ENCODE measurements at places on chromosomes 11 and 22. TPM values are rescaled to one million over a fixed set of nuclear protein-coding genes. Genes with fewer than 3 reads are reported as not detected.

FGF19 gene
- total RNA-seq, result not detected

- H3K36me3 ChIP-seq, result no peaks in the 10 kb centered on the region
- H3K27ac ChIP-seq, result no peak overlapping the region
- no peaks in the 10 kb centered on the region for H3K4me1 ChIP-seq
- H3K4me3 ChIP-seq, result no peak overlapping the region
These were observed 71.6 kb downstream of the C11orf58 start for GRCh38 chr11:16809886-16810668.

- no peak overlapping the region for H3K4me3 ChIP-seq
- H3K36me3 ChIP-seq, result no peaks in the 10 kb centered on the region
- no peak for DNase-seq
- no peak overlapping the region for H3K27ac ChIP-seq
- no peaks in the 10 kb centered on the region for H3K4me1 ChIP-seq
- no peaks in the 10 kb centered on the region for H3K27me3 ChIP-seq
These were observed 1390.7 kb downstream of the FAM181B start for GRCh38 chr11:81342966-81343365.

SCT gene
- total RNA-seq, result not detected

VSIG2 gene
- 0.24 TPM for total RNA-seq

DNA sequence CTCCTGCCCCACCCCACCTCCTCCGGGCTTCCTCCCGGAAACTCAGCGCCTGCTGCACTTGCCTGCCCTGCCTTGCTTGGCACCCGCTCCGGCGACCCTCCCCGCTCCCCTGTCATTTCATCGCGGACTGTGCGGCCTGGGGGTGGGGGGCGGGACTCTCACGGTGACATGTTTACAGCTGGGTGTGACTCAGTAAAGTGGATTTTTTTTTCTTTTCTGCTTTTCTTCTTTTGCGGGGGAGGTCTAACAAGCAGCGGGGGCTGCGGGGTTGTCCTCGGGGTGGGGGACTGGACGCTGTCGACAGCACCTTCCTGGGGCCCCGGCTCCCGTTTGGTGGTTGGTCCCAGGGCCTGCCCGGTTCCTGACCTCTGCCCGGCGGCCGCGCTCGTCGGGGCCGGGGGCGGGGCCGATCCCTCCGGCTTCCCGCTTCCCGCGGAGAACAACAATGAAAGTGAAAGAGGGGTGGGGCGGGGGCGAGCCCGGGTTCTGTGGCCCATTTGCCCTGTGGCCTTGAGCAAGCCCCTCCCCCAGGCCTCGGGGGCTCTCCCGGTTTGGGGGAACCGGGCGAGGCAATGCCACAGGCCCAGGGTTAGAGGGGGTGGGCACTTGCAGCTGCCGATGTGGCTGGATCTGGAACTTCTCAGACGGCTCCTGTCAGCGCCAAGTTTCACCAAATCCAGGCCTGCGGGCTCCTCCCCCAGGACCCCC is 975 bp upstream of the MDK start:
- H3K27ac ChIP-seq, result peak overlapping the region; percentile 43
- peaks cover 16% of the 10 kb centered on the region for H3K27me3 ChIP-seq
- H3K36me3 ChIP-seq, result peaks cover 9% of the 10 kb centered on the region
- peak overlapping the region; percentile 59 for H3K4me3 ChIP-seq
- peaks cover 12% of the 10 kb centered on the region for H3K4me1 ChIP-seq
- DNase-seq, result peak; percentile 55

DNA sequence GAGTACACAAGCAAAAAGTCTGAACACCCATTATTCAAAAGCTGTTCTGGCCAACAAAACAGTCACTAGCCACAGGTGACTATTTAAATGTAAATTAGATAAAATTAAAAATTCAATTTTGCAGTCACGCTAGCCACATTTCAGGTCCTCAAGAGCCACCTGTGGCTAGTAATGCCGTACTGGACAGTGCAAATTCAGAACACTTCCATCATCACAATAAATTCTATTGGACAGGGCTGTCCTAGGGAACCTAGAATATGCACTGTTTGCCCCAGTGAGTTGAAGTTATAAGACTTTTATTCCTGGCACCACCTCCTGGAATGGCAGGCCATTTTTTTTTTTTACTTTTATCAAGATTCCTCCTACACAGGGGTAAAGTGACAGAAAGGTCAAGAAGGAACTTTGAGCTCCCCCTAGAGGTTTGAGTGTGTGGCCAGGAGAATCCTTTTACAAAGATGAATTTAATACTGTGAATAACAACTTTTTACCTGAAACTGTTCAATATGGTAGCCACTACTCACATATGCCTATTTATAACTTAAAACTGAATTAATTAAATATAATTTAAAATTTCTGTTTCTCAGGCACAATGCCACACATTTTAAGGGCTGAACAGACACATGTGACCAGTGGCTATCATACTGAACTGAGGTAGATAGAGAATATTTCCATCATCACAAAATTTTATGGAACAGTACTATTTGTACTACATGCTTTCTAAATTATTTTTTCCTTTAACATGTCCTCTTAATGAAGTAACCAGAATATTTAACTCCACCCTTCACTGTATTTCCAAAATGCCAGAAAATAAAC is 6.5 kb downstream of the MSANTD2 start:
- no peak overlapping the region for H3K4me3 ChIP-seq
- no peaks in the 10 kb centered on the region for H3K27me3 ChIP-seq
- H3K27ac ChIP-seq, result no peak overlapping the region

PGA3 gene
- total RNA-seq, result not detected

RIC3 gene
- total RNA-seq, result 9.4 TPM

GRCh38 chr11:124943254-124943616 is 7.4 kb upstream of the HEPACAM start:
- no peak overlapping the region for H3K4me3 ChIP-seq
- no peaks in the 10 kb centered on the region for H3K27me3 ChIP-seq
- H3K4me1 ChIP-seq, result peaks cover 15% of the 10 kb centered on the region
- no peak for DNase-seq

- no peak for DNase-seq
- no peak overlapping the region for H3K27ac ChIP-seq
- H3K4me1 ChIP-seq, result no peaks in the 10 kb centered on the region
These were observed 250.8 kb upstream of the B3GAT1 start for GRCh38 chr11:134662629-134663360.

- H3K36me3 ChIP-seq, result no peaks in the 10 kb centered on the region
- peaks cover 16% of the 10 kb centered on the region for H3K4me1 ChIP-seq
- DNase-seq, result no peak
- no peak overlapping the region for H3K27ac ChIP-seq
- peaks cover 14% of the 10 kb centered on the region for H3K27me3 ChIP-seq
- H3K4me3 ChIP-seq, result no peak overlapping the region
These were observed 7.6 kb upstream of the CACNA1I start for GRCh38 chr22:39562839-39563489.

GGTLC3 gene
- total RNA-seq, result not detected

DNA sequence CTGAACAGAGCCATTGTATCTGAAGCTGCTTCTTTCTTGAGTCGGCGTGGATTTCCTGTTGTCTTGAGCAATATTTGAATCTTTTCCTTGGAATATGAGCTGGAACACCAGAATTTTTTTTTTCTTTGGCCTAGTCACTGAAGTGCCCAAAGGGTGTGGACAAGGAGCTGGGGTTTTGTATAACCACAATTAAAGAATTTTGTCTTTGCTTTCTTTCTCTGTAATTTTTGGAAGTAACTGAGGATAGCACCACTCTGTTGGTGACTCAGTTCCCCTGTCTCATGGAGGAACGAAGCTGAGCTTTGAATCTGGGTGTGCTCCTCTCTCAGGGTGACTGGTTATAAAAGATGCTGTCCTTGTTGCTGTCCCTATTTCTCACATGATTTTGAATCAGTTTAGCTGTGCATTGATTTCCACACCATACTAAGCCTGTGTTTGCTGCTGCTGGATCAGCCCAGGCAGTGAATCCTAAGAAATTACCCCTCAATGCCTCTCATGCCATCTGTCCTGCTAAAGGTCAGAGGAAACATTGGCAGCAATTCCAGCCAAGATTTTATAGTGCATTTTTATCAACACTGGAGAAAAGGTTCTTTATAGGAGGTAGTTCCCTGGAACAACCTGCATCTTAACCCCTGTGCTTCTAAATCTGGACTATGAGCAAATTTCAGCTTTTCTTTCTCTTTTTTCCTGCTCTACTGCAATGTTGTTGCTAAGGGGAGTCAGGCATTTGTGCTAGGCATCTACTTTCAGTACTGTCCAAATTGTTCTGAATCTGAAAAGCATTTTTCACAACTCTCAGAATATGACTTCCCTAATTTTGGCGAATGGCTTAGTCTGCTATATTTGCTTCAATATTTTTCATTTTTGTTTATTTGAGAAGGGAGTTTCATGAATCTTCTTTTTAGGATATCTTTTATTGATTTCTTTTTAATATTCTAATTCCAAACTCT is 540.8 kb downstream of the SOX6 start:
- DNase-seq, result no peak
- H3K4me1 ChIP-seq, result no peaks in the 10 kb centered on the region
- H3K4me3 ChIP-seq, result no peak overlapping the region
- H3K36me3 ChIP-seq, result no peaks in the 10 kb centered on the region
- H3K27ac ChIP-seq, result no peak overlapping the region
- H3K27me3 ChIP-seq, result no peaks in the 10 kb centered on the region

KRTAP5-9 gene
- not detected for total RNA-seq

- H3K4me3 ChIP-seq, result no peak overlapping the region
- H3K36me3 ChIP-seq, result no peaks in the 10 kb centered on the region
- DNase-seq, result no peak
- no peak overlapping the region for H3K27ac ChIP-seq
These were observed 33.3 kb upstream of the KCNJ11 start for GRCh38 chr11:17421781-17422180.

DNA sequence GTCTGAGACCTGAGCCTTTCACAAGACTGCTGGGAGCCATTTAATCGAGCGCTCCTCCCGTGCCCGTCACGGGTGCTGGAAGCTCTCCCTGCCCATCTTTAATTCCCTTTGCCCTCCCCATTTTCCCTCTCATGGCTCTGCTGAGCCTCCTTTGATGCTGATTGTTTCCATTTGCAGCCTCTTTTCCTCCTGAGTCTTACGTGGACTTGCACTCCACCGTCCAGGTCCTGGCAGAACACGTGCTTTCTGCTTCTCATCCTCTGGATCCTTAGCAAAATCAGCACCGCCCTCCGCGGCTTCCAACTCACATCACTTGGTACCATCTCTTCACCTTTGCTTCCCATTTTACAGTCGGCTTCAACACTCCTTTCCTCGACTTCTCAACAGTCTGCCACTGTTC is 7.3 kb downstream of the IFT27 start:
- DNase-seq, result no peak
- H3K27ac ChIP-seq, result no peak overlapping the region
- H3K4me3 ChIP-seq, result no peak overlapping the region
- H3K36me3 ChIP-seq, result no peaks in the 10 kb centered on the region
- no peaks in the 10 kb centered on the region for H3K27me3 ChIP-seq

MYOD1 gene
- not detected for total RNA-seq

DNA sequence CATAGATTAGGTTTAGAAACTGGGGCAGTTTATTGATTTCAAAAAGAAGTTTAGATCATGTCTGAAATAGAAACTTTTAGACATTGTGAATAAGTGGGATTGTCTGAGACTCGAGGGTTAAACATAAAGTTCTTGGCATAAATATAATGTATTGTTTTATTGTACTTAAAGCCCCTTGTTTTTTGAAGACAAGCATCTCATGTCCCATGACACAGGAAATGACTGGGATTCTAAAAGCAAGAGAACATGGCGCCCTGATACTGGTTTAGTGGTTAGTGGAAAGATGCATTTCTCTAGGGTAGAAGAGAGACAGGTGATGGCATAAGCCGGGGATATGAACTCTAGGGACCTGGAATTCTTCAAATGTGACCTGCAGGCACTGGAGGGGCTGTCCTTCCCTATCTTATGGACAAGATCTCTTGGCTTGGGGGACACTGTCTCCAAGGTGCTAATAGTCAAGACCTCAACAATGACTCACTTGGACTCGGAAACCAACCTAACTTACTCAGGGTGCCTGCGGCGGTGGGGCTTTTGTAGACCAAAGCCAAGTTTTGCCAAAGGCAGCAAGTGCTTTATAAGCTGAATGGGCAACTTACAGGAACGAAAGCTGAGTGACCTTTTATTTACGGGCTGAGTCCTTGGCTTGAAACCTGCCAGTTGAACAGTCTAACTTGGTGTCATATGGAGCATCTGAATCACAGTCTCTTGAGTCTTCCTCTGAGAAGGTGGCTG is 48.2 kb downstream of the UBASH3B start:
- H3K27me3 ChIP-seq, result no peaks in the 10 kb centered on the region
- H3K4me3 ChIP-seq, result no peak overlapping the region
- no peak overlapping the region for H3K27ac ChIP-seq
- H3K4me1 ChIP-seq, result peaks cover 14% of the 10 kb centered on the region

Data from CD8-positive, alpha-beta memory T cell (primary cell).